ENCODE measurements at places on chromosomes 4 and X.

GRCh38 chrX:31858915-31859314, 787.1 kb upstream of the FTHL17 start:
- no peak for DNase-seq

GRCh38 chr4:183411291-183411861, 33.1 kb upstream of the CDKN2AIP start:
- DNase-seq: peak; percentile 39

DNA sequence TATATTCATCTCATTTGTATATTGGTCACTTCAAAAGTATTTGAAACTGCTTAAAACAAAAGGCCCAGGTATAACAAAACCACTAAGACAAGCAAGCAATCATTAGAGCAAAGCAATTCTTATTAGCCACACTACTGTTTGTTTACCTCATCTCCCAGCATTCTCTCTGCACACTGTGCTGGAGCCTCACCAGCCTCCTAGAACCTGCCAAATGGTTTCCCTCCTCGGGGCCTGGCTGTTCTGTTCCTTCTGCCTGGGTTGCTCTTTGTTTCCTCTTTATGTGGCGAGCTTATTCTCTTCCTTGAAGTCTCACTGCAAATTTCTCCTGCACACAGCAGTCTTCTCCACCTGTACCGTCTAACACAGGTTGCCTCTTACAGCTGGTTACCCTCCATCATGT, 67.5 kb upstream of the MND1 start:
- DNase-seq: no peak

GRCh38 chr4:141275834-141276233, 55.1 kb downstream of the ZNF330 start:
- no peak for DNase-seq

GRCh38 chr4:184804621-184805020, 21.1 kb downstream of the ACSL1 start:
- DNase-seq: no peak

DNA sequence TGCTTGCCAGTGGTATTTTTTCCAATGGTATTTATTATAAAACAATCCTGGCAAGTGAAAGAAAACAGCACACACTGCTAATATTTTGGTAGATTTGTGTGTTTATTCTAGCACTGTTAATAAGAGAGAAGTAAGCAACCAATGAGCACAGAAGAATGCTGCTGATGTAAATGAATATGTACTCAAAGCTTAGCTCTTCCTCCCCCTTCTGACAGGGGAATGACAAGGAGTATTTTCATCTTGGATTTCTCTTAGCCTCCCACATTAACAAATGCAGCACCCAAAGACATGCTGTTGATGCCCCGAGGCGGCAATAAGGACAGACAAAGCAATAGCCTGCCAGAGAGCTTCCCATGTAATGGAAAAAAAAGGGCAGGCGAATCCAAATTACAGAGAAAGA, 18.6 kb downstream of the ARHGAP6 start:
- no peak for DNase-seq

DNA sequence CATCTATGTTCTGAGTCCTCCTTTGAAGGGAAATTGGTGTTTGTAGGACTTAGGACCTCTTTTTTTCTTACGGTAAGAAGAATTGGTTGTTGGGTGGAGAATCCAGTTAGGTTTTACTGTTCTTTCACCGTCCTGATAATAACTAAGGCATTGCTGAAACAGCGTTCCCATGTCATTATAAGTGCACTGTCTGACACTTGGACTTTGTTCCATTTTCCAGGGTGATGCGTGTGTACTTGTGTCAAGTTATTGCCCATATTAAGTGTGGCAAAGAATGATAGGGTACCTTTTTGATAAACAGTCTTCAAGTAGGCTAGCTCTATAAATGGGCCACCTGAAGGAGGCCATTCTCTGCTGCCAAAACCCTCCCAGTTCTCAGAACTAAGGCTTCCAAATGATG, 119.7 kb downstream of the AASDH start:
- DNase-seq: no peak

- DNase-seq: no peak
Measured at GRCh38 chr4:1565598-1566295, 118.4 kb downstream of the FAM53A start.

DNA sequence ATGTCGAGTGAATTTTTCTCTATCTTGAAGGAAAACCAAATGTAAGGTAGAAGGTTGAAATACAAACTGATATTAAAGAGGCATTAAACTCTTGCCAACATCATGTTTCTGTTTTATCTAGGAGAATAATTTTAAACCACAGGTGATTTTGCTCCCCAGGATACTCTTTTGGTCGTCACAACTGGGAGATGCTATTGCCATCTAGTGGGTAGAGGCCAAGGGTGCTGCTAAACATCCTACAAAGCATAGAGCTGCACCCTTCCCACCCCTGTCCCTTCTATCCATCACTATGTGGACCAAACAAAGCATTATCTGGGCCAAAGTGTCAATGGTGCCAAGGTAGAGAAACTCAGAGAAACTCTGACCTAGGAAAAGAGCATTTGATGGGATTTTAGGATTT, 154.6 kb upstream of the MAGEB2 start:
- no peak for DNase-seq

- no peak for DNase-seq
Measured at GRCh38 chr4:26104056-26104685, 190.2 kb downstream of the SMIM20 start.

GRCh38 chrX:151801980-151802379, 67.4 kb downstream of the CNGA2 start:
- no peak for DNase-seq

- DNase-seq: no peak
Measured at GRCh38 chr4:57740625-57741190, 630.5 kb upstream of the IGFBP7 start.

- DNase-seq: no peak
Measured at GRCh38 chr4:32094987-32095386, 1374.8 kb downstream of the PCDH7 start.

- DNase-seq: peak; percentile 93
Measured at GRCh38 chrX:119467842-119468550, at the start of gene SLC25A5. Gene SLC25A5 (plus strand): TSS chrX:119468444. CDS start chrX:119468516, 72 bp downstream.

GRCh38 chr4:69753686-69754085, 6.7 kb downstream of the SULT1B1 start:
- DNase-seq: no peak

GRCh38 chrX:150348365-150348764, 14.8 kb upstream of the MAMLD1 start:
- DNase-seq: peak; percentile 55

DNA sequence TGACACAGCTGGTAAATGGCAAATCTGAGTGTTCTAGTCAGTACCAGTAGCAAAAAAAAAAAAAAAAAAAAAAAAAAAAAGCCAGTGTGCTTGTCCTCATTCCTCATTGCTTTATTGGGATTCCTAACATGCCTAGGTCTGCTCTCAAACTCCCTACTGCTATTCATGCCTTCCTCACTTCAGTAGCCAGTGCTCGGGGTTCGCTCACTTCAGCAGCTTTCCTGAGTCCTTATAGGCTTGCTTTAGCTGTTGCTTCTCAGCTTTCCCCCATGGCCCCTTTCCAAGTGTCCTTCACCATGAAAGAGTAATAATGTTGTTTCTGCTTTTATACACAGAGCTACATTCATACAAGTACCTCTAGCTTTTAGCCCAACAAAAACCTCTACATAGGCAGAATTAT, 30.8 kb downstream of the SLITRK2 start:
- DNase-seq: no peak

DNA sequence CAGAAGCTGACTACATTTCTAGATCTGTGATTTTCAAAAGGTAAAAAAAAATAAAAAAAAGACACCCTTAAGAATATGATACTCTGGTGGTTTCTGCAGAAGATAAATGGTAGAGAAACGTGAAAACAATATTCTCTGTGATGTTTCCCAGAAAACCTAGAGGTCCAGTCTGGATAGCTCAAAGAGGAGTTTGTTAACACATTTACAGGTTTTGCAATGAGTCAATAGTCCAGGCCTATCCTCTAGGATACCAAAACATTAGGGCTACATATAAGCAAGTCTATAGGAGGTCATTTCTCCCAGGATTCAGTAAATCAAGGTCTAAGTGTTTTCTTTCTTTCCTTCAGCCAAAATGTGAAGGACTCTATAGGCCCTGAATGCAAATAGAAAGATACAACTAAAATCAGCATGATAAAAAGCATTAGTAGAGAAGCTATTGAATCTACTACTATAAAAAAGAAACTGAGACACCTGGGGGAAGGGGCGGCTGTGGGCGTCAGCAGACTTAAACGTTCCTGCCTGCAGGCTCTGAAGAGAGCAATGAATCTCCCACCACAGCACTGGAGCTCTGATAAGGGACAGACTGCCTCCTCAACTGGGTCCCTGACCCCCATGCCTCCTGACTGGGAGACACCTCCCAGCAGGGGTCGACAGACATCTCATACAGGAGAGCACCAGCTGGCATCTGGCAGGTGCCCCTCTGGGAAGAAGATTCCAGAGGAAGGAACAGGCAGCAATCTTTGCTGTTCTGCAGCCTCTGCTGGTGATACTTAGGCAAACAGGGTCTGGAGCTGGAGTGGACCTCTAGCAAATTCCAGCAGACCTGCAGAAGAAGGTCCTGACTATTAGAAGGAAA, 33.7 kb upstream of the SPP1 start:
- DNase-seq: no peak

GRCh38 chr4:78520808-78521226, 30.8 kb upstream of the ANXA3 start:
- no peak for DNase-seq

DNA sequence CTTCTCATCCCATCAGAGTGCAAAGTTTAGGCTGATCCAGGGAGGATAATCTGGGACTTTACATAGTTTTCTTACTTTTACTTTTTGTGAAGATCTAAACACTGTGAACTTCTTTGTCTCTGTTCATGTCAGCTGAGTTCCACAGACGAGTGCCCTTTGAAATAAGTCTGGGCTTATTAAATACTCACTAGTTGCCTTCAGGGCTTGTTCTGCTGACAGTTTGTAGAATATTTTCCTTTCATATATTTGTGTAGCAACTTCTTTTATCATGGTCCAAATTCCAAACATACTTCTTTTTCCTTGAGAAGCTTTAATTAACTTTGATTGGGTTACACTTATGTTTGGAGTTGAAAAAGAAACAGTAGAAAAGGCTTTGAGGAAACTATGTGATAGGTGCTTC, 109.6 kb downstream of the SH2D1A start:
- no peak for DNase-seq

- DNase-seq: no peak
Measured at GRCh38 chr4:161850631-161851030, 313.2 kb downstream of the FSTL5 start.

DNA sequence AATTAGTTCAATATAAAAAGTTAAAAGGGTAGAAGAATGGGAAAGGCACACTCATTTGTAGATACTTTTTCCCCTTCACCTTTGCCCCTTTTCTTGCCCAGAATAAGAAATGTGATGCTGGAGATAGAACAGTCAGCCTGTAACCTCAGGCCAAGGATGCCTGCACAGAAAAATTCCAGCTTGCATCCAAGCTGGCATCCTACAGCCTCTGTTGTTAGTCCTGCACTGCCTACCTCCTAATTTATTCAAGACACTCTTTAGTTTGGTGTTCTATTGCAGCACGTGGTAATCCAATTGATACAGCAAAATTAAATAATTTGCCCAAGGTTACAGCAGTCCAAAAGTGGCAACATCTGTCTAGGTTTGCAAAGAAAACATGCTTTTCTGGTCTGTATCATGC, 9.7 kb upstream of the USO1 start:
- DNase-seq: no peak

GRCh38 chr4:171650543-171650942, 162.7 kb upstream of the GALNTL6 start:
- DNase-seq: no peak

- DNase-seq: no peak
Measured at GRCh38 chrX:12471061-12471460, 320.2 kb upstream of the PRPS2 start.

DNA sequence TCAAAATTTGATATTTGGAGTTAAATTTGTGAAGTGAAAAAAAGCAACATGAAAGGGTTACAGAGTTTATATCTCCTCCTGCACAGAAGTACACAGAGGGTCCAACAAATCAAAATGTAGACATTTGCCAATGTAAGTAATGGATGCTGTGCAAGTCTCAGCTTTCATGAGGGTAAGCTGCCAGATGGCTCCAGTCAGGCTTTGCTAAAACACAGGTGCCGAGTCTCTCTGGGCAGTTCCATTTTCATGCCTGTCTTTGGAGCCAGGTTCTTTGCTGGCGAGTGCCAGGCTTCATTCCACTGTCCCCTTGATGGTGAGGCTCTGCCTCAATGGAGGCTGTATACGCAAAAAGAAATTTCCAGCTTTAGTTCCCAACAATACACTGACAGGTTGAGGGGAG, 27.9 kb downstream of the SLC4A4 start:
- DNase-seq: no peak

GRCh38 chrX:55488006-55488592, 1.5 kb downstream of the USP51 start:
- no peak for DNase-seq

- DNase-seq: no peak
Measured at GRCh38 chr4:121698236-121698671, 1.5 kb upstream of the ANXA5 start.

DNA sequence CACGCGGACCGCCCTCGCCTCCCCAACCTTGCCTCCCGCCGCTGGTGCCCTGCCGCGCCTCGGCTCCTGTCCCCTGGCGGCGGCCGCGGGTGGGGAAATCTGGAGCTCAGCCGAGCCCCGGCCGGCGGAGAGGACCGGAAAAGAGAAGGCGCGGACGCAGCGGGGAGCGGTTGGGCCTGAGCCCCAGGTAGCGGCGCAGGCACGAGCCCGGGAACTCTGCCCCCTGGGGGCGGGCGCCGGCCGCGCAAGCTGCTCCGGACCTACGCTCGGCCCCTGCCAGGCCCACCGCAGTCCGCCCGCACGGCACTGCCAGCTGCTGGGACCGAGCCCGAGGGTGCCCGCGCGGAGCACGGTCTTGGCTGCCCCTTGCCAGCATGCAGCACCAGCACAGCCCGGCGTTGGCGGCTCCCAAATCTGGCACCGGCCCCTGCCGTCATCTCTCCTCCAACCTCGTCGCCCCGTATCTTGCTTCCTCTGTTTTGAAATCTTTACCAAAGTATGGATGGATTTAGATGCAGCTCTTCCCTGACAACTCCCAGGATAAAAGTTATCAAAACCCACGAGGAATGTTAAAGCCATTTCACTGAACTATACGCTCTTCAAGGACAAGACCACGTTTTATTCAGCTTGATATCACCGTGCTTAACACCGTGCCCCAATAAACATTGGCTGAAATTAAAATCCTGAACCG, at the start of gene PRSS12:
PRSS12 (minus strand) TSS at position 161 of the 691 bp plus-strand sequence. CDS start 283 bp downstream, outside the sequence.
- DNase-seq: peak; percentile 92

DNA sequence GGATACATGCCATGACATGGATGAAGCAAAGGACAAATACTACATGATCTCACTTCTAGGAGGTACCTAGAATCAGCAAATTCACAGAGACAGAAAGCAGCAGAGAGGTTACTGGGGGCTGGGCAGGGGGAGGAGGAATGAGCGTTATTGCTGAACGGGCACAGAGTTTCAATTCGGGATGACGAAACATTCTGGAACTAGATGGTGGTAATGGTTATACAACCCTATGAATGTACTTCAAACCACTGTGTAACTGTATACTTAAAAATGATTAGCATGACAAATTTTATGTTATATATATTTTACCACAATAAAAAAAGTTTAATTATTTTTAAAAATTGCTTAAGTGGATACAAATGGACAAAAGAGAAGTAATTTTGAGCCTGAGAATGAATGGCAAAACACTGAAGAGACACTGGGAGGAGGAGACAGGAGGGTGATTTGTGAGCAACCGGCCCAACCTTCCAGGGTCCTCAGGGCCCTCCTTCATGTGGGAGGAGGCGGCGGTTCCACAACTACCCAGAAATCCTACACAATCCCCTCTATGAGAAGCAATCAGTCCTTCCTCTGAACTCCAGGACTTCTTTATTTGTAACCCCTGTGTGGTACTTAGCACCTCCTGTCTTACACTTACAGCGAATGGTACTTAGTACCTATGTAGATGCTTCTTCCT, 14.1 kb downstream of the ACSL1 start:
- DNase-seq: no peak

- no peak for DNase-seq
Measured at GRCh38 chr4:86557526-86557925, 36.6 kb upstream of the PTPN13 start.

Measured in mesenteric fat pad (tissue), 1 donor.